ENCODE measurements at places on chromosomes 12 and 14. TPM values are rescaled to one million over a fixed set of nuclear protein-coding genes. Genes with fewer than 3 reads are reported as not detected.

BBOF1 gene
- polyA plus RNA-seq: 2.4 TPM

LRRC10 gene
- polyA plus RNA-seq: not detected

KRT86 gene
- polyA plus RNA-seq: not detected

LUM gene
- 17.0 TPM for polyA plus RNA-seq

NRL gene
- polyA plus RNA-seq: 1.7 TPM

LRRK2 gene
- polyA plus RNA-seq: 5.1 TPM

GLIPR1 gene
- polyA plus RNA-seq: 7.8 TPM

ERG28 gene
- polyA plus RNA-seq: 8.9 TPM

MYL2 gene
- polyA plus RNA-seq: 10.7 TPM

VDR gene
- polyA plus RNA-seq: 2.9 TPM

HAL gene
- polyA plus RNA-seq: 3.7 TPM

TMPRSS12 gene
- 0.03 TPM for polyA plus RNA-seq

TM7SF3 gene
- 43.8 TPM for polyA plus RNA-seq

TC2N gene
- 33.3 TPM for polyA plus RNA-seq

SELPLG gene
- 2.5 TPM for polyA plus RNA-seq

SLCO1B1 gene
- polyA plus RNA-seq: not detected

KITLG gene
- 2.1 TPM for polyA plus RNA-seq

HOXC9 gene
- polyA plus RNA-seq: 1.0 TPM

CD69 gene
- 9.8 TPM for polyA plus RNA-seq

CKAP4 gene
- 26.1 TPM for polyA plus RNA-seq

INSM2 gene
- polyA plus RNA-seq: not detected

C12orf50 gene
- polyA plus RNA-seq: not detected

PKP2 gene
- 9.4 TPM for polyA plus RNA-seq

CLECL1 gene
- not detected for polyA plus RNA-seq

AREL1 gene
- polyA plus RNA-seq: 9.6 TPM

TPH2 gene
- not detected for polyA plus RNA-seq

TSPAN19 gene
- not detected for polyA plus RNA-seq

KNTC1 gene
- 3.0 TPM for polyA plus RNA-seq

PSMD9 gene
- 77.6 TPM for polyA plus RNA-seq

EIF2S3B gene
- polyA plus RNA-seq: 0.51 TPM

DNM1L gene
- 9.8 TPM for polyA plus RNA-seq

SLC6A12 gene
- polyA plus RNA-seq: 0.34 TPM

SLC39A2 gene
- 0.22 TPM for polyA plus RNA-seq

EXD2 gene
- polyA plus RNA-seq: 5.8 TPM

DDN gene
- 0.10 TPM for polyA plus RNA-seq

TRIM9 gene
- 0.41 TPM for polyA plus RNA-seq

KRT72 gene
- polyA plus RNA-seq: 0.21 TPM

KLHL33 gene
- polyA plus RNA-seq: 1.6 TPM

MYF6 gene
- polyA plus RNA-seq: 1.0 TPM

C1QL4 gene
- polyA plus RNA-seq: not detected

ACOT6 gene
- not detected for polyA plus RNA-seq

FGD6 gene
- polyA plus RNA-seq: 1.6 TPM

LRRC43 gene
- 0.22 TPM for polyA plus RNA-seq

SERPINA12 gene
- polyA plus RNA-seq: not detected

HHIPL1 gene
- 1.1 TPM for polyA plus RNA-seq

COA8 gene
- polyA plus RNA-seq: 49.3 TPM

ENDOU gene
- polyA plus RNA-seq: 2.0 TPM

SLC15A4 gene
- polyA plus RNA-seq: 10.4 TPM
